ENCODE measurements at places on chromosomes 6 and 20.

DNA sequence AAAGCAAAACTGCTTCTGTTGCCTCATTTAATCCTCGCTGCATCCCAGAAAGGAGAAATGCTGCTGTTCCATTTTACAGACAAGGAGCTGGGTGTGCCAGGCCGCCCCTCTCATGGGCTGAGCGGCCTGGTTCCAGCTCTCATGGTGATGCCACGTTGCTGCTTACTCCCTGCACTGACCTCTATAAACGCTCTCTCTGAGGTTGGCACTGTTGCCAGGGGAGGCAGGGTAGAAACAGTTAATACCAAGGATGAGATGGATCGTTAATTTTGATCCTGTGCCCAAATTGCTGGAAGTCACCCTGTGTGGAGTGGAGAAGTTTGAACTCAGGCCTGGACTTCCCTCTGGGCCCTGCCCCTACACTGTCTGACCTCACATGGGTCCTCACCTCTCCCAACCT lies 25.6 kb downstream of the SIRPA start:
- DNase-seq, result no peak

DNA sequence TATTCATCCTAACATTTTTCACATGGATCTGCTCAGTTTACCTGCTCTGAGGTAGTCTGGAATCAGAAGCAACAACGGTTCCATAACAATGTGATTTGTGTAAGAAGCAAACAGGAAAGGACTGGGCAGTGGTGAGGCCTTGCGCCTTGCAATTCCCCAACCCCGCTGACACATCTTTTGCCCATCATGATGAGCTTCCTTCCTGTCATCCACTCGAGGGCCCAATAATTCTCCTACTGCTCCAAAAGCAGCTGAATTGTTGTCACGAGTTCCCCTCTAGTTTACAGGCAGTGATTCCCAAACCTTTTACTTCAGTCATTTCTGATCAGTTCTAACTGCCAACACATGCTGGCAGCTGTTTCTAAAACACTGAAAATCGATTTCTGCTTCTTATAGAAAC lies 22.9 kb downstream of the STX7 start:
- DNase-seq, result no peak

- no peak for DNase-seq
These were observed 40.5 kb downstream of the ARMC2 start for GRCh38 chr6:108888745-108889144.

GRCh38 chr20:39282619-39283092 lies 320.5 kb downstream of the DHX35 start:
- DNase-seq, result no peak

- no peak for DNase-seq
These were observed 53.0 kb downstream of the ALDH8A1 start for GRCh38 chr6:134896910-134897309.

- no peak for DNase-seq
These were observed 57.6 kb downstream of the EYA4 start for GRCh38 chr6:133298801-133299200.

DNA sequence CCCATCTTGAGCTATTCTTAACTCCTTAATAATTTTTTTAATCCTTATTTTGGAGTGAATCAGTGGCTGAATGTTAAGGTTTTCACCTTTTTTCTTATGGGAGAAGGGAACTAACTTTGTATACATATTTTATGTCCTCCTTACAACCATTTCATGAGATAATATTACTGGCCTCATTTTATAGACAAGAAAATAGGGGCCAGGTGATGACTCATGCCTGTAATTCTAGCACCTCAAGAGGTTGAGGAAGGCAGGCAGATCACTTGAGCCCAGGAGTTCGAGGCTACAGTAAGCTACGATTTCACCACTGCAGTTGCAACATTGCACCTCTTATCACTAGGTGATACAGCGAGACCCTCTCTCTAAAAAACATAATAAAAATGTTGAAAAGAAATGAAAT lies 128.7 kb downstream of the TMEM242 start:
- no peak for DNase-seq

DNA sequence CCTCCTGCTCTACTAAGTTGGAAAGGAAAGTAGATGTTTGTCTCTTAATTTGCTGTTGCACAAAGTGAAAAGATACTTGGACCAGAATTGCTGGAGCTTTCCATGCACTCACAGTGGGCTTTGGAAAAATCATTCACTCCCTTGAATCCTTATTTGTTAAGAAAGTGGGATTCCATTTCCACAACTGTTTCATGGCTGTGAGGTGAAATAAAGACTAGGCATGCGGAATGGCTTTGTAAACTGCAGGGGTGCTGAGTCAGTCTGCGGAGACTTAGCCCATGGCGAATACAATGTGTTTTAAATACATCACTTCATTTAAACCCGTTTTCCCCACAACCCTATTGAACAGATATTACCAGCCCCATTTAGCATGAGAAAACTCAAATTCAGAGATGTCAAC lies 36.8 kb upstream of the CLDN20 start:
- DNase-seq, result no peak

DNA sequence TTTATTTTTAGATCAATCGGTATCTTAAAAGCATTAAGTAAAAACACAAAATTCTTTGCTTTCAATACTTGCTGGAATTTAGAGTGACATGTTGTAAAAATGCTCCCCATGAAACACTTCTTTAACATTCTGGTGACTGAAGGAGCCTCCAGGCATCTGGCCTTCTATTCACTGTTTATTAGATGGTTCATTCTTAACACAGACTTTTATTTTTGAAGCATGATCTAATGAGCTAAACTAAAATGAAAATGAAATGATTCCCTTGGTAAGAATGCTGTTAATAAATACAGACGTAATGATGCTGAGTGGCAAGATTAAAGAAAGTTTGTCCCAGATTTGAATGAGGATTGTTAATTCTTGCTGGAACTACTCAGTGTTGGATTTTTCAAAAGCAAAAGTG lies 698.4 kb downstream of the TENT5A start:
- no peak for DNase-seq

- no peak for DNase-seq
These were observed 311.1 kb downstream of the MMUT start for GRCh38 chr6:49151957-49152356.

GRCh38 chr6:74343804-74344203 lies 647.8 kb downstream of the CD109 start:
- DNase-seq, result no peak

GRCh38 chr6:12748411-12748810 lies 31.8 kb downstream of the PHACTR1 start:
- no peak for DNase-seq

- no peak for DNase-seq
These were observed 74.4 kb upstream of the RIPOR2 start for GRCh38 chr6:25010176-25010575.

DNA sequence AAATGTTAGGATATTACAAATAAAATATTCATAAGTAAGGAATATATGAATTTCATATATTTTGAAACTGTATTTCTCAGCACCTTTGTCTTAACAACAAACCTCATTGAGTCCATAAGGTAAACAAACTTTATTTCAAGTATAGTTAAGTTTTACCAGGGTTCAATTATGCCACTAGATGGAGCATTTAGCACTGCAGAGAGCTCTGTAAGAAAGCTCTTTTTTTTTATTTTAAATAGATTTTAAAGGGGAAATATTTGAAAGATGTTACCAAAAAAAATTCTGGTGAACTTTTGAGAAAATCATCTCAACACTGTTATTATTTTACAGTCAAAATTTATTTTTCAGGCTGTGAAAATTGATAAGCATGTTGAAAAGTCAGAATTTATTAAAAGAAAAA lies 955.2 kb upstream of the EYS start:
- DNase-seq, result no peak

- no peak for DNase-seq
These were observed 778.5 kb downstream of the MAFB start for GRCh38 chr20:39910536-39910935.

DNA sequence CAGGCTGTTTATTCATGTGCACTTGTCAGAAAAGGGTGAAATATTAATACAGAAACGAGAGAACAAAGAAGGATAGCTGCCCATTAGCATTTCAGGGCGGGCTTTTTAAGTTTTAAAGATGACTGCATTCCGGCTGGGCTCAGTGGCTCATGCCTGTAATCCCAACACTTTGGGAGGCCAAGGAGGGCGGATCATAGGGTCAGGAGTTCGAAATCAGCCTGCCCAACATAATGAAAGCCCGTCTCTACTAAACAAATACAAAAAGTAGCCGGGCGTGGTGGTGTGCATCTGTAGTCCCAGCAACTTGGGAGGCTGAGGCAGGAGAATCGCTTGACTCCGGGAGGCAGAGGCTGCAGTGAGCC lies 130.5 kb downstream of the HFE start:
- DNase-seq, result no peak

DNA sequence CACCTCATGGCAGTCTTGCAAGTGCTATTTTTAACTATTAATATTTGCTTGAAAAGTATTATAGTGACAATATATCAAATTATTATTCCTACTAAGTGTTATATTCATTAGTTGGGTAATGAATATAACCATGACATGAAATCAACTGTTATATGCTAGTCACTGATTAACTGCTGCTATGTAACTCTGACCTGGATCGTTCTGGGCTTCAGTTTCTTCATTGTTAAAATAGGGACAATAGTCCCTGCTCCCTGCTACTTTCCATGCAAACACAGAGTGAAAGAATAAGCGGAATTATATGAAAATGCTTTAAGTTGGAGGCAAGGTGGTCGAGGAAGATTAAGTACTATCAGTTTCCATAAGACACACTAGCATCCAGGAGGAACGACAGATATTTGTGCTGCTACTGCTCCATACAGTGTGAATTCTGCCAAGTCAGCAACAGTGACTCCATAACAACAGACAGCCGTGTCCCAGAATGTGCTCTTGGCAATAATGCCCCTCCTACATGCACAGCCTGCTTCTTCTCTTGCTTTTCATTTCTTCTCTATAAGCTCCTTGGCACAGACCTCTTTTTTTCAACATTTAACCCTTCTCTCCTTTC lies 107.2 kb downstream of the CHD6 start:
- DNase-seq, result no peak

- DNase-seq, result no peak
These were observed 93.8 kb downstream of the FOXA2 start for GRCh38 chr20:22490287-22491193.

DNA sequence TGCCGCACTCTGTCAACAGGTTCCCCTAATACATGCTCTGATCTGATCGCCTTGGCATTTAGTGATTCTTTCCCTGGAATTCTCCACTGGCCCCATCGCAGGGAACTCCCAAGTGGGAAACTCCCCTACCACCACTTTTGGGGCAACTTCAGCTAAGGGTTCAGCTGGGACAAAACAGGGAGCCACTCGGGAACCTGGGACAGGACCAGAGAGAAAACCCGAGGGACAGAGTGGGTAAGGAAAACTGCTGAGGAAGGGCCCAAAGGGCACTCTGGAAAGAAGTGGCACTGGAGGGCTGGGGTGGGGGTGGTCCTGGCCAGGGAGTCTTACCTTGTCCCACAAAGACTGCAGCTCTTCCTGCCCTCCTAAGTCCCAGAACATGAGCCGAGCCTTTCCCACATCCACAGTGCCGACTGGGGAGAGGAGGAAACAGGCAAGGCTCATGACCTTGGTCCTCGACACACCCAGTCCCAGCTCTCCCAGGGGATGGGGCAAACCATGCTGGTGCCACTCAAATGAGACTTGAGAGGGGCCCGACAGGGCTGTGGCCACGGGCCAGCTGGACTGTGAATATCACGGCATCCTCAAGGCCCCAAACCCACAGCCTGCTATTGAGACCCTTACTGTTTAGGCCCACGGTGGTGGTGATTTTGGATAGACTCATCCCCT lies 1.6 kb downstream of the ARFRP1 start:
- DNase-seq, result no peak

DNA sequence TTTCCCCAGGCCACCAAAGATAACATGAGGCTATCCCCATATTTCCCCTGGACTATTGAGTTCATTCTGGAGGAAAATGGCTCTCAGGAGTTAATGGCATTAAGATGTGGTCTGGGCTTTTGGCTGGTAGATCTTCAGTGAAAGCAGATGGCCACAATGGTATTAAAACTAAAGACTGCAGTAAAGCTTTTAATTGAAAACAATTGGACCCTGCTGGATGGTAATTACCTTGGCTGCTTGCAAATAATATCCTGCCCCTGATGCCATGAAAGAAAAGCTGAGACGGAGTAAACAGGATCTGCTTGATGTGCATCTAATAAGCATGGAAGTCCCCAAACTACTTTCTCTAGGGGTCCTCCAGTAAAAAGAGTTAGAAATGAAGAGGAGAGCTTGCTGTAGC lies 255.8 kb downstream of the QKI start:
- no peak for DNase-seq

DNA sequence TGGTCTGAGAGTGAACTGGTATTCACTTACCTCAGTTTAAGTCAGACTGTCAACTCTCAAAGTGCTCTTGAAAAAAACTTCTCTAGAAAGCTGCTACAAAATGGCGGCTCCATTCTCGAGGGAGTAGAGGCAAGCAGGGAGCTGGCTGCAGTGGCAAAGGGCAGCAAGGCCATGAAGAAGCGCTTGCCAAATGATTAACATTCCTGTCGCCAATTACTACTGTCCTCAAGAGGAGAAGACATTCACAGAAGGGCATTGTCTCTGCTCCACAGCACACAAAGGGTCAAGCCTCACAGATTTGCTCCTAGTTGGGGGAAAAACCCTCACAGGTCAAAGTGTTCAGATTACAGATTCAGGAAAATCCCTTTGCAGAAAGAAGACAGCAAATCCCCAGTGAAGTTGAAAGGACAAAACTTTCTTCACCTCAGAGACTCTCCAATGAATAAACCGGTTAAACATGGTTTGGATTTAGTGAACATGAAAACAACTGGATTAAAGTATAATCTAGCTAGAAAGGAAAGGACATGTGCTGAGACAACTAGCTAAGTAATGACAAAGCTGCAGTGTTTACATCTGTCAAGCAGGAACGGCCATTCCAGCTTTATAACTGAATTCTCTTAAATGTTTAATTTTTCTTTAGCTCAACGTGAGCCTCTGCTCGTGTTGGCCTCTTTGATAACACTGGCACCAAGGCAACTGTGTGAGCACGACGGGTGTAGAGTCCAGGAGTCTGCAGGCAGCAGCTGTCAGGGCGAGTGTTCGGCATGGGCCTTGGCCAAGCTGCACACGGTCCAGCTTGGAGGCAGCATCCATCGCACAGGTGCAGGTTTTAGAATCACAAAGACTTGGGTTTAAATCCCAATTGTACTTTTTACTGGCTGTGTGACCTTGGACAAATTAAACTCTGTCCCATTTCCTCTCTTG lies 37.6 kb downstream of the NR2E1 start:
- no peak for DNase-seq

- no peak for DNase-seq
These were observed 59.9 kb upstream of the SOX4 start for GRCh38 chr6:21533678-21534077.

DNA sequence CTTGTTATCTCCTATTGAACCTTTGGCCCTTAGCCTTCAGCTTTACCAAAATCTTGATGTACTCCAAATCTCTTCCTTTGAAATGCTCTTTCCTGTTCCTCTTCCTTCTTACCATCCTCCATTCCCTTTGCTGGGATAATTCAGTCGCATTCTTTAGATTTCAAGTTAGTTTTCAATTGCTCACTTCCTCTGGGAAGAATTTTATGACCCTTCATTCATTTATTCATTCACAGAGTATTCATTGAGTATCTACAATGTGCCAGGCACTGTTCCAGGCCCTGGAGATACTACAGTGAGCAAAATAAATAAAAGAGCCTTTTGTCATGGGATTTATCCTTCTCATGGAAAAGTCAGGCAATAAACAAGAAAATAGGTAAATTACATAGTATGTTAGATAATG lies 548.2 kb upstream of the FLRT3 start:
- DNase-seq, result no peak
